ENCODE measurements at places on chromosomes 12 and 14. TPM values are rescaled to one million over a fixed set of nuclear protein-coding genes. Genes with fewer than 3 reads are reported as not detected.

The LBHD2 gene
- total RNA-seq = not detected

GRCh38 chr12:105378911-105379310 lies 48.4 kb downstream of the C12orf75 start:
- DNase-seq = no peak

- DNase-seq = no peak
These were observed 12.5 kb upstream of the CRADD start for GRCh38 chr12:93664573-93665138.

The SRSF9 gene
- 136 TPM for total RNA-seq

DNA sequence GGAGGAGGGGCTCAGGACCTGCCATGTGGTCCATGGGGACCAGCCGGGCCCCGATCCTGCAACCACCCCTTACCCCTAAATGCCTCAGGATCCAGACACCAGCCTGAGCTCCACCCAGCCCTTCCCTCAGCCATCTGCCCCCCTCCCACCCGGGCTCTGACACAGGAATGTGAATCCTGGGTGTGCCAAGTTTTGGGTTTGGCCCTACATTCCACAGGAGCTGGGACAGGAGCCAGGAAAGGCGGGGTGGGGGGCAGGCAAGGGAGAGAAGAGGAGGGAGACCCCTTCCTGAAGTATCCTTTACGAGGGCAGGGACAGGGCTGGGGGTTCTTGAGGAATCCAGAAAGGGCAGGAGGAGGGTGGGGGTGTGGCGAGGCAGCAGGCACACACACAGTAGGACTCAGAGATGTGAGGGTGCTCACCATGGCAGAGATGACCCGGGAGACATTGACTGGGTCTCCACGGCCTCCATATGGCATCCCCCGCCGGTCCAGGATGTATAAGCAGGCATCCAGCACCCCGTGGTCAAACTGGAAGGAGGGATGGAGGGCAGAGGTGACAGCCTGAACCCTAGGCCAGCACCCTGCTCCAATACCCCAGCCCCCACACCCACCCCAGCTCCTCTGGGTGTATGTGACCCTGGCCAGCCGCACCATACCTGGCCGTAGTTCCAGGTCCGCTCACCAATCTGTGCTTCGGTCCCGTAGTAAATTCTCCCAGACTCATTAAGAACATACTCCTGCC lies 3.5 kb downstream of the TGM1 start:
- DNase-seq = no peak

The CARMIL3 gene
- 0.16 TPM for total RNA-seq

GRCh38 chr14:31787377-31787776 lies 226.2 kb downstream of the NUBPL start:
- no peak for DNase-seq

DNA sequence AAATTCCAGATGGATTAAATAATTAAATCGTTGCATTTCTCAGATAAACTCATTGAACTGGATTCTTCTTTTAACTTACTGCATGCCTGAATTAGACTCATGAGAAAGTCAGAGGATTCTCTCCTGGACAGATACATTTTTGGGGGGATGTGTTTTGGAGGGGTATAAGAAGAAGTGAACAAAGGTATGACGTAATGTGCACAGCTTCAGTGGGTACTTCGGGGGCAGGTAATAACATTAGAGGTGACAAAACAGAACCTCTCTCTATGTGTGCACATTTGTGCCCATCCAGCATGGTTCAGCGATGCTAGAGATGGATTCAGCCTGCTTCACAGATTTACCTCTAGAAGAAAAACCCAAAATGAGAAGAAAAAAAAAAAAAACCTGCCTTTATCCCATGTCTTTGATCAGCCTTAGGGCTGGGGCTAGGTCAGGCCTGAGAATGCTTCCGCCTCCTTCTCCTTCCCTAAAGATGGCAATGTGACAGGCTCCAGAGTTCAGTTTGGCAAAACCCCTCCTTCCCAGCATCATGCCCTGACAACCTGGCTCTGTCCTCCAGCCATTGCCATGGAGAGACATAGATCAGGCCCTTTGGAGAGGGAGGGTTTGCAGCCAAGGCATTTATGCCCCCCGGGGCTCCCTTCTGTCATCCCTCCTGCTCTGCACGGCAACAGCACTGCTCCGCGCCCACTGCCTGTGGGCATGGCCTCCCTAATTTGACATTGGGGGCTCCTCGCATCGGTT lies 166.7 kb downstream of the KCNA5 start:
- DNase-seq = no peak

DNA sequence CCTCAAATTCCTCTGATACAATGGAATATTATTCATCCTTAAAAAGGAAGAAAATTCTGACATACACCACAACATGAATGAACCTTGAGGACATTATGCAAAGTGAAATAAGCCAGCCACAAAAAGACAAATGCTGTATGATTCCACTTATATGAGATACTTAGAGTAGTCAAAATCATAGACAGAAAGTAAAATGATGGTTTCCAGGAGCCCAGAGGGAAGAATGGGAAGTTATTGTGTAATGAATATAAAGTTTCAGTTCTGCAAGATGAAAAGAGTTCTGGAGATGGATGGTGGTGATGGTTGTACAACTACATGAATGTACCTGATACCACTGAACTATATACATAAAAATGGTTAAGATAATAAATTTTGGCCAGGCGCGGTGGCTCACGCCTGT lies 18.3 kb downstream of the VWF start:
- no peak for DNase-seq

The DBX2 gene
- total RNA-seq = not detected

DNA sequence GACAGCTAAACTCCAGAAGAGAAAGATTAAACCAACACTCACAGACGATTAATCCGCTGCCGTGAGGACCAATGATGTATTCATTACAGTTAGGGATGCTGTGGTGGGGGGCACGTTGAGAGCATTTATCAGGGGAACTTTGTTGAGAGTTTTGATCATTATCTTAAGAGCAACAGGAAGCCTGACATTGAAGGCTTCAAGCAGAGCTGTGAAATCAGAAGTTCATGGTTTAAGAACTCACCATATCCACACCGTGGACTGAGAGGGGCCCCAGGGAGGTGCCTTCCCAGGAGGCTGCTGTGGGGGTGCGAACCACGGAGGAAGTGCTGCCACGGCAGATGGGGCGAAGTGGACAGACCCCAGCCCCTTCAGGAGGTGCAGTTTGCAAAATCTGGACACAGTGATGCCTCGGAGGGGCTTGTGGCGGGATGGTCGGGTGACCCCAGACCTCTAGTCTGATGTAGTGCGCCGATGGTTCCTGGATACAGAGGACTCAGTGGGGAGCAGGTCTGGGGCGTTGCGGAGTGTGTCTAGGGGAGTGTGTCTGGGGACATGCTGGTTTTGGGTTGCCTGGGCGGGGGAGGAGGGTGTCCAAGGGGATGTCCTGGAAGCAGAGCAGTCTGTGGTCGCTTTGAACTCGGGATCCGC lies 73.0 kb downstream of the DIO3 start:
- no peak for DNase-seq

The MGP gene
- not detected for total RNA-seq

The TSPAN19 gene
- total RNA-seq = not detected

- no peak for DNase-seq
These were observed 88.8 kb downstream of the NAV3 start for GRCh38 chr12:77919450-77919849.

- DNase-seq = no peak
These were observed 1.8 kb downstream of the SRRM4 start for GRCh38 chr12:118982984-118983761.

GRCh38 chr14:23430016-23430722 lies 5.3 kb downstream of the MYH7 start:
- no peak for DNase-seq

The CLEC6A gene
- total RNA-seq = not detected

The SRGAP1 gene
- total RNA-seq = 0.29 TPM

DNA sequence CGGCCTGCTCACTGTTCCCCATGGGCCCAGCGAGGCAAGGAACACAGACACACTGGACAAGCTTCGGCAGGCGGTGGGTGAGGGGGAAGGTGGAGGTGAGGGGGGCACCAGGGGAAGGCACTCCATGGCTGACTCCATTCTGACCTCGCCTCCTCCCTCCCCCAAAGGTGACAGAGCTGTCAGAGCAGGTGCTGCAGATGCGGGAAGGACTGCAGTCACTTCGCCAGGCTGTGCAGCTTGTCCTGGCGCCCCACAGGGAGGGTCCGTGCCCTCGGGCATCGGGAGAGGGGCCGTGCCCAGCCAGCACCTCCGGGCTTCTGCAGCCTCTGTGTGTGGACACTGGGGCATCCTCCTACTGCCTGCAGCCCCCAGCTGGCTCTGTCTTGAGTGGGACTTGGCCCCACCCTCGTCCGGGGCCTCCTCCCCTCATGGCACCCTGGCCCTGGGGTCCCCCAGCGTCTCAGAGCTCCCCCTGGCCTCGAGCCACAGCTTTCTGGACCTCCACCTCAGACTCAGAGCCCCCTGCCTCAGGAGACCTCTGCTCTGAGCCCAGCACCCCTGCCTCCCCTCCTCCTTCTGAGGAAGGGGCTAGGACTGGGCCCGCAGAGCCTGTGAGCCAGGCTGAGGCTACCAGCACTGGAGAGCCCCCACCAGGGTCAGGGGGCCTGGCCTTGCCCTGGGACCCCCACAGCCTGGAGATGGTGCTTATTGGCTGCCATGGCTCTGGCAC lies 10.6 kb downstream of the MCRS1 start:
- DNase-seq = no peak

The CPNE8 gene
- 2.9 TPM for total RNA-seq

DNA sequence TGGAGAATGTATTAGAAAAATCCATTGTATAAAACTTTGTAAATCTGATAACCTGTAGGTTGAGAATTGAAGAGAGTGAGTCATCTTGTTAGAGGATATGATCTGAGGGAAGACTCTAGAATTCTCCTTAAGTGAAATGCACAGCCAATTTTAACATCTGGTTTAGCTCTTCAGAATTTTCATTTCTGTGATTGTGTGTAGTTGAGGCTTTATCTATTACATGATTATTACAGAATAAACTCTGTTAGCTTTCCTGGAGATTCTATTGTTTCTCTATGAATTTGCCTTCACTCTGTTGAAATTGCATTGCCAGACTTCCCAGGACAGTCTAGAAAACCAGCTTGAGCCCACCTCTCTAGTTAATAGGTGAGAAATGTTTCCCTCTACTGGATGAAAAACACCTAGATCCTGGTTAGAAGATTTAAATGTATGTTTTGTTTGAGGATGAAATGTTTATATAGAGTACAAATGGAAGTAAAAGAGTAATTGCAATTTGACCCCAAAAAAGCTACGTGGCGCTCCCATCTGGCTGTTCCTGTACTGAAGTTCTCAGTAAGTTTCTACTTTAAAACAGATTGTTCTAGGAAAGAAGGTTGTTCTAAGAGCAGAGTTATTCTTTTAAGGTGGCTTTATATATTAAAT lies 2.9 kb downstream of the NUDT4 start:
- no peak for DNase-seq

GRCh38 chr14:52012635-52013034 lies 23.3 kb downstream of the RTRAF start:
- DNase-seq = no peak

DNA sequence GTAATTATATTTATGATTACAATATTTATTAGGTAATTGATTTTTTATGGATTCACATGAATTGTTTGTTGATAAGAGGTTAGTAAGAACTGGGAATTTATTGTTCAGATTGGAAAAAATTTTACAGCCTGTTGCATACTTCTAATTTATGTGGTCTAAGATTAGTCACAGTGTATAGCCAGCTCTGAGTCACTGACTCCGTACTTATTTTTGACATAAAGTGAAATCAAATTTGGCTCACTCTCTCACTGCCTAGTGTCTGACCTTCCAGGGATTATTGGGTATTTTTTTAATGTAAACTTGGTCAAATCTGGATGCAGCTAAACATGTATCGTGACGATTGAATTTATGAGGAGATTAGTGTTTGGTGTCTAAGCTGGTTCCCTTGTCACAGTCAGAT lies 109.3 kb downstream of the PTPRQ start:
- DNase-seq = no peak

The KRT74 gene
- 1.1 TPM for total RNA-seq

The SPIC gene
- total RNA-seq = not detected

GRCh38 chr12:56046027-56046780 lies 4.5 kb downstream of the RPS26 start:
- DNase-seq = no peak

The REP15 gene
- total RNA-seq = not detected

GRCh38 chr14:22522466-22522957 lies 66.5 kb downstream of the DAD1 start:
- no peak for DNase-seq
